ENCODE measurements at places on chromosomes 4 and X.

- DNase-seq = no peak
Measured at GRCh38 chr4:121706595-121707021, 9.8 kb upstream of the ANXA5 start.

DNA sequence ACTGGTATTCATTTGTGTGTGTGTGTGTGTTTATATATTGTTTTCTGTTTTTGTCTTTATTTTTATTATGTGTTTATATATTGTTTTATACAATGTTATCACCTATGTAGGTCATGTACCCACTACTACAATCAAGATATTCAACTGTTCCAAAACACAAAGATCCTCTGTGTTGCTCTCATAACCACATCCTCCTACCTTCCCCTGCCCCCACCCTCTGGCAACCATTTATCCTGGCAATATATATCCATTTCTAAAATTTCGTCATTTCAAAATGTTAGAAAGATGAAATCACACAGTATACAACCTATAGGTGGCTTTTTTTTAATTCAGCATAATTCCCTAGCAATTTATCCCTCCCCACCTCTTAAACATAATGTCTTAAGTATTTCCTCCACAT lies 18.8 kb upstream of the RPL34 start:
- peak; percentile 4 for DNase-seq

DNA sequence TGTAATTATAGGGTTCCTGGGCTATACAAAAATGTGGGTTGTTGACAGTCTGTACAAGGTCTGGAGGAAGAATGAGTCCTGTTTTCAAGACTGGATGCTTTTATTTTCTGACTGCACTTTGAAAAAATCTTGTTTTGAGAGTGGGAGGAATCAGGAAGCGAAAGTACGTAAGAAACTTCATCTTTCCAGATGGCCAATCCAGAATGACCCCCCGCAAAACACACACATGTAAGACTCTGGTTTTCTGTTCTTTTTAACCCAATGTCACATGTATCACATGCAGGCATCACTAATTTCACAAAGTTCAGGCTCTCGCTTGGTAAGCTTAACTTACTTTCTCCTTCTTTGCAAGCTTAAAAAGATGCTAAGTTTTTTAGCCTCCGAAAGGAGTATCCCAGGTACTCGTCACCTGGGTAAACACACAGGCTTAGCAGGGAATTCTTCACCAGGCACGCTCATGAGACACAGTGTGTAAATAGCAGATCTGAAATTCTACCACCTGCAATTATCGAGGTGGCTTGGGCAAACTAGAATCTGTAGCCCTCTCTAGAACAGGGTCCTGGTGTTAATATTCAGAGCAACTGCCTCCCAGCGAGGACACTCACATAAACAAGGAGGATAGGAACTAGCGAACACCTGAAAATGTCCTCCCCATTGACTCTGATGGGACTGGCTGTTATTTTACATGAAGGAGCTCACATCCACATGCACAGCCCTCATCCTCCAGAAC lies 90.7 kb downstream of the NSUN7 start:
- DNase-seq = no peak

- no peak for DNase-seq
Measured at GRCh38 chr4:175509320-175509719, 302.7 kb downstream of the GPM6A start.

GRCh38 chrX:153888344-153888743 lies 2.4 kb upstream of the L1CAM start:
- no peak for DNase-seq
